ENCODE measurements at places on chromosomes 1 and 21.
A peak's percentile ranks its signal among the peaks of the same experiment; 100 is the strongest.

DNA sequence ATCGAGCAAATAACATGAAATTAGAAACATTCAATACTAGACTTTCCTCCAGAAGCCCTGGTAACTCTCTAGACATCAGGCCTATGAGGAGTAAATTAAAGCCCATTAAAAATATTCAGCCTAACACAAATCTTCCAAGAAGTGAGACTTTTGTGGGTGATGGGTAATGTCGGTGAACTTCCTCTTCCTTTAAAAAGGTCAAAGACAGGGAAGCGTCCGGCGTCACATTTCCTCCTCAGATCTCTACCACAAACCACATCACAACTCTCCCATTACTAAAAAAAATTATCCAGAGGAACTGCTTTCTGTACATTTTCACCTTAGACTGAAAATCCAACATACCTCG, 1.4 kb downstream of the EIF4G3 start:
- peak; percentile 88 for DNase-seq

GRCh38 chr1:67372136-67372535, 58.1 kb downstream of the SERBP1 start:
- DNase-seq: peak; percentile 10

DNA sequence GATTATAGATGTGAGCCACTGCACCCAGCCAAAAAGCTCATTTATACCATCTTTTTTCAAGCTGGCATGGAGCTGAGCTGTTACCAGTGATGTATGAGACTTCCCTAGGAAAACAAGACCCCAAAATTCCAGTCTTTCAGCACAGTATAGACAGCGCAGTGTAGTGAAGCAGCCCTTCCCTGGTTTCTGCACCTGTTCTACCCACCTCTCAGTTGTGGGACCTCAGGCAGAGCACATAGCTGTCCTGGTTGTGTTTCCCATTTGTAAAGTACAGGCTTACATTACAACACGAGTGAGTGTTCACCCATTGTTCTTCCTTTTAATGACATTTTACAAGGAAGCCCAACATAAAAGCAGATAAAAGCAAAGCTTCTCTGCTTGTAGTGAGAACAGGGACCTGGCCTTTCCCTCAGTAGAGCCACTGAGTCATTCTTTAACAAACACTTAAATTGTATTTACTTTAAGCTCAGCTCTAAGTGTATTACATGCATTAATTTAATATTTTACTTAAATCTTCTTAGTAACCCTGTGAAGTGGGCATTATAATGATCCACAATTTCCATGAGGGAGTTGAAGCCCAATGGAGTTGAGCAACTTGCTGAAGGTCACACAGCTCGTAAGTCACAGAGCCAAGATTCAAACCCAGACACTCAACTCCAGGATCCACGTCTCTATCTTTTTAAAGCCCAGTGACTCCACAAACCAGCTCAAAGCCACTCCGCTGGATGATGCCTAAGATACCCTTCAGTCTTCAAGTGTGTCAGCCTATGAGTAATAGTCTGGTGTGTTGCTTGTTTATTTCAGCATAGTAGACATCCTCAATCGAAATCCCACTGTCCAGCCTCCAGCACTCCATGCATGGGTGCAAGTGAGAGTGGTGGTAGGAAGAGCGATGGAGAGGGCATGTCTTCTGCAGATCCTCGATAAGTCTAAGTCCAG, 40.5 kb upstream of the CAPZB start:
- peak; percentile 48 for DNase-seq

GRCh38 chr21:36160850-36161178, 4.2 kb downstream of the DOP1B start:
- DNase-seq: no peak

- DNase-seq: peak; percentile 11
Observed at GRCh38 chr1:78836726-78837125, 169.8 kb downstream of the ADGRL4 start.

GRCh38 chr1:114597949-114598348, 16.5 kb upstream of the BCAS2 start:
- no peak for DNase-seq

DNA sequence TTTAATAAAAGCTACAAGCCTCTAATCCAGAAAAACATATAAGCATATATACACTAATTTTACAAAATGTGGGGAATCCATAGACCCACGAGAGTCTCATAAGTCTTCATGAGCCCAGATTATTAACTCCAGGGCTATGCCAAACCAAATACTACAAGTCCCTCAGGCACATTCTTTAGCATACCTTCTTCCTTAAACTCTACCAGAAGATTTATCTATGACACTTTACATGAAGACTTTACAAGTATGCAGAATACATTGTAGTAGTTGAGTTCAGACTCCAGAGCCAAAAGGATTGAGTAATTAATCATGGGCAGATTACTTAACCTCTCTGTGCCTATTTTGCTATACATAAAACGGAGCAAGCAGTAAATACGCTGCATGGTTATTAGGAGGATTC, 793.7 kb upstream of the ADGRL2 start:
- DNase-seq: no peak

GRCh38 chr1:26417111-26417759, 6.6 kb downstream of the LIN28A start:
- DNase-seq: peak; percentile 88

- DNase-seq: no peak
Observed at GRCh38 chr1:160001440-160001839, 30.4 kb downstream of the PIGM start.

DNA sequence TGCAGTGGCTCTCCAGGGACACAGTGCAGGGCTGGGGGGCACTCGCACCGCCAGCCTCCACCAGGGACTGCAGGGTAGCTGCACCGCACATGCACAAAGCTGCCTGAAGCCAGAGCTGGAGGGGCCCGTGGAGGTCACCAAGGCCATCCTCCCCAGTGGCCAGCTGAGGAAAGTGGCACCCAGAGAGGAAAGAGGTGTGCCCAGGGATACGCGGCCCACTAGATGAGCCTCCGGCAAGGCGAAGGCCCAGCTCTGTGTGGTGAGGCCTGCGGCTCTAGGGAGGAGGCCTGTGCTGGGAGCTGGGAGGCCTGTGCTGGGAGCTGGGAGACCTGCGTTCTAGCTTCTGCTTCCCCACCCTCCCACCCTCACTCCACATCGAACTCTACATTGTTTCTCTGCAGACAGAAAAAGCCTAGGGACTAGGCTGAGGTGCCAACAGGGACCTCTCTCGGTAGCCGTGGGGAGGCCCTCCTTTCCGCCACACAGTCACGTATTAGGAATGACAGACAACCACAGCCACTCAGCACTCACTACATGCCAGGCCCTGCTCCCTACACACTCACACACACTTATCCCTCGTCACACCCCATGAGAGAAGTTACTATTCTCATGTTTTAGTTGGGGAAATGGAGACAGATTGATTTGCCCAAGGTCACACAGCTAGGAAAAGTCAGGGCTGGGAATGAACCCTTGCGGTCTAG, 921 bp upstream of the ASCL5 start:
- DNase-seq: no peak

- peak; percentile 47 for DNase-seq
Observed at GRCh38 chr1:53896635-53897229, 2.7 kb downstream of the DIO1 start.

- peak; percentile 42 for DNase-seq
Observed at GRCh38 chr1:86965012-86965826, 50.8 kb downstream of the HS2ST1 start.

DNA sequence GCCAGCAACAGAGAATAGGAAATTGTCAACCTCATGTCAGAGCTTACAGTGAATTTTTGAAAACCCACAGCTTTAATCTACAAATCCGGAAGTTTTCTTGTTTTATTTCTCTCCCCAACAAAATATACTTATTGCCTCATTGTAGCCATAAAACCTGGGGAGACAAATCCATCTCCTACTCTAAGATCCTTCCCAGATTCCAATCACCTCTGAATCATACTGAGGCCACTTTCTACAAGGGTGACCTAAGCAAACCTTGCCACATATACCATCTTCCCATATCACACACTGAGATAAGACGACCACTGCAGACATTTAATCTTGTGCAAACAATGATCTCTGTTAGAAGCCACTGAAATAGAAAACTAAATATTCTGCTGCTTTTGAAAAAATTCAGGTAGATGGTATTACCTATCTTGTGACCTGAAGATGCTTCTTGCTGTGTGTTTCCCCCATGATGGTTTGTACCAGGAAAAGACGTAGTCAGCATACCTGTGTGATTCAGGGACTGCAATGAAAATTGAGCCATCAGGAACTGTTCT, 171.5 kb upstream of the DUSP10 start:
- DNase-seq: no peak

- DNase-seq: peak; percentile 74
Observed at GRCh38 chr1:45647248-45648021, 23.6 kb upstream of the CCDC17 start.

DNA sequence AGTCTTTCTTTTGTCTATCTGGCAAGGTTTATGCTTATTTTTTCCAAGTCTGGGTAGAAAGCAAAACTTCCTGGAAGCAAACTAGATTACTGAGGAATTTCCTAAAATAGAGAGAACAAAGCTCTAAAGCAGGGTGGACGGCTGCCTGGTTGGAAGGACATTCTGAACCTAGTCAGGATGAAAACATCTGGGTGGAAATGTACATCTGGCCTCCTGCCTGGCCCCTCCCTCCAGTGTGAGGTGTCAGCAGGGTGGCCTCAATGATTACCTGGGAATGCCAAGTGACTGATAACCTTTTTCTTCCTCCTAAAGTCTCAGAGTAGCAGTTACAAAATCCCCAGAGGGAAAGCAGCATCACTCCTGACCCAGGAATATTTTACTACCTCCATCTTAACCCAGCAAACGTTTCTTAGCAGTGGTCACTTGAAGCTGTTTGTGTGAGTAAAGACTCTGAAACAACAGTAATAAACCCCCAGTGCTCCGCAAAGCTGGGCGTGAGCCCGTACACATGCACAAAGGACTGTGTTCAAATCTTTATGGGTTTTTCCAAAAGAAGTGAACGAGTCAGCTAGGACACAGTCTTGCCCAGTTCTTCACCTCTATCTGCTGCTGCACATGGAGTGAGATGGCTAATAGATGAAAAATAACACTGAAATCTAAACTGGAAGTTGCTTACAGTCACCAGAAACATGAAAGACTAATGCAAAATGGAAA, 18.9 kb downstream of the ANGPTL7 start:
- no peak for DNase-seq

- no peak for DNase-seq
Observed at GRCh38 chr21:36756527-36756926, 57.6 kb downstream of the SIM2 start.

- no peak for DNase-seq
Observed at GRCh38 chr1:209199822-209200221, 383.7 kb upstream of the CAMK1G start.

DNA sequence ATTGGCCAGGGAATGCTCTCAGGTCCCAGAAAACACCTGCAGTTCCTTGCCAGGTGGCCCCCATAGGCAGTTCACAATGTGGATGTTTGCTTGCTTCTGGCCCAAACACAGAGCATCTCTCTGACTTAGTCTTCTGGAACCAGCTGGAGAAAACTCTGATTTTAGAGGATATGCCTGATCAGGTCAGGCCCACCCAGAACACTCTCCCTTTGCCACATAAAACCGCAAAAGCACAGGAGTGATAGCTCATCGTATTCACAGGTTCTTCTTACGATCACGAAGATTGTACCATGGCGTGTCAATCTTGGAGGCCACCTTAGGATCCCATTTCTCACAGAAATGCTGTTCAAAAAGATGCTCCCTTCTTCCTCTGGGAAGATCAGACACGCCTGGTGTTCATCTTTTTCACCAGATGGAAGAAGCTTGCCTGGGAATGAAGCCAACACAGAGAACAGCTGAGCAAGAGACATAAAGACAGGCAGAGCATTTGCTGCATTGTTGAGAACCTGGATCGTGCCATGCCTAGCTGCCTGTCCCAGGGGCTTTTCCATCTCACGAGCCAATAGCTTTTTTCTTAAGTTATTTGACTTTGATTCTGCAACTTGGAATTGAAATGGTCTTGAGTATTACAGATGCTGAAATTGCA, 11.6 kb upstream of the CD247 start:
- no peak for DNase-seq

- peak; percentile 70 for DNase-seq
Observed at GRCh38 chr1:202315576-202316168, 26.1 kb downstream of the UBE2T start.

- no peak for DNase-seq
Observed at GRCh38 chr1:165895451-165895871, 68.0 kb downstream of the UCK2 start.

GRCh38 chr1:31523769-31524168, 52.5 kb upstream of the TINAGL1 start:
- DNase-seq: peak; percentile 96

GRCh38 chr1:47378147-47378546, 37.9 kb upstream of the FOXE3 start:
- DNase-seq: no peak

- peak; percentile 34 for DNase-seq
Observed at GRCh38 chr1:41322835-41323234, 38.4 kb upstream of the FOXO6 start.

- no peak for DNase-seq
Observed at GRCh38 chr1:53589043-53589887, 130.1 kb downstream of the DMRTB1 start.

Measured in suppressor macrophage treated with lipopolysaccharide for 1 hour (primary cell).